Renal cortical epithelial cell (primary cell): ENCODE measurements at places on chromosomes 6 and 20. TPM values are rescaled to one million over a fixed set of nuclear protein-coding genes. Genes with fewer than 3 reads are reported as not detected.

GRCh38 chr20:36932476-36933426, 18.8 kb downstream of the SAMHD1 start:
- DNase-seq = no peak

- peak; percentile 56 for DNase-seq
Measured at GRCh38 chr20:36144336-36144735, 10.2 kb upstream of the EPB41L1 start.

- no peak for DNase-seq
Measured at GRCh38 chr6:132952031-132952867, 137.9 kb downstream of the RPS12 start.

GRCh38 chr20:24648919-24649318, 179.5 kb downstream of the SYNDIG1 start:
- peak; percentile 7 for DNase-seq

GRCh38 chr6:22300273-22300998, 3.6 kb upstream of the PRL start:
- peak; percentile 10 for DNase-seq

DNA sequence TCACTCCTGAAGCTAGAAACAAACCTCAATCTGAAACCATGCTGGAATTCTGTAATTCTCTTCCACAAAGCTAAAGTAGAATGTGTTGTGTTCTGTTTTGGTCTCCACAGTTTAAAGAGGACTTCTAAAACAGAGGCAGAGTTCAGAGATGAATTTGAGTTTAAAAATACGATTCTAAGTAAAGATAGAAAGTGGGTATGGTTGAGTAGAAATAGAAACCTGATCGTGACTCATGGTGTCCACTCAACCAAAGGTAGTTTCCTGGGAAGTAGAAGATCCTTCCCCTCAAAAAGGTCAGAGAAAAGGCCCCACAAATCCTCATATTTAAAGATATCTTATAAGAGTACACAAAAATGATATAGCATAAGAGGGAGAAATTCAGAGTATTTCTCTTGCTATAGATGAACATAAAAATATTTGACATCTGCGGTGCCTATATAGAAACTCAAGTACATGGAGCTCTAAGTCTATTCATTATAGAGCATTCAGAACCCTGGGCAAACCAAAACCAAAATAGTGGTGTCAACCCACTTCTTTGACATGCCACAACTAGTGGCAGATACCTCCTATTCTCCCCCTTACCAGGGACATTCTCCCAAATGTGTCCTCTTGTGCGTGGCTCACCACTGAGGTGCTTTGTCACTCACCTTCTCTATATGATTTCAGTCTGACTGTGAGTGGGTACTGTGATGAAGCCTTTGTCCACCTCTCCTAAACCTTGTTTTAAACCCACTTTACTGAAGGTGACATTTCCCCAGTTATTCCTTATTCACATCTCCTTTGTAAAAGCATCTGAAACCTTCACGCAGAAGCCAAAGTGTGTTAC, 84.5 kb downstream of the PLCB1 start:
- DNase-seq = no peak

DNA sequence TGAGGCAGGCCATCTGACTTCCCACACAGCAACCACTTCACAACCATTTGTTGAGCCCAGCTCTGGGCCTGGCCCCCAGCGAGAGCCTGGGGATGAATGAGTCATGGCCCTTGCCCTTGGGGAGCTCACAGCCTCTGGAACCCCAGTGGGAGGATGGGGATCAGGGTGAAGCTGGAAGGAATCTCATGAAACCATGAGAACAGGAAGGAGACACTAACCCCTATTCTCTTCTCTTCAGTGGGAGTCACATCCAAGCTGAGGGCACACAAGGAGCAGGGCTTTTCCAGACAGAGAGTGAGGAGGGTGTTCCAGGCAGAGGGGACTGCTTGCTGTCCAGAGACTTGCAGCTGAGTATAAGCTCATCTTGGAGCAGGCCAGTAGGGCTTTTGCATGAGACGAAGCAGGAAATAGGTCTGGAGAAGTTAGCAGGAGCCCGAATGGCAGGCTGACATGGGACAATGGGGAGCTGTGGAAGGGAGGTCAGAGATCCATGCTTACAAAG, 7.5 kb downstream of the FOXS1 start:
- peak; percentile 42 for DNase-seq

- no peak for DNase-seq
Measured at GRCh38 chr6:33610779-33611732, 10.1 kb upstream of the ITPR3 start.

GRCh38 chr6:2891768-2892170, 11.3 kb downstream of the SERPINB9 start:
- no peak for DNase-seq

DNA sequence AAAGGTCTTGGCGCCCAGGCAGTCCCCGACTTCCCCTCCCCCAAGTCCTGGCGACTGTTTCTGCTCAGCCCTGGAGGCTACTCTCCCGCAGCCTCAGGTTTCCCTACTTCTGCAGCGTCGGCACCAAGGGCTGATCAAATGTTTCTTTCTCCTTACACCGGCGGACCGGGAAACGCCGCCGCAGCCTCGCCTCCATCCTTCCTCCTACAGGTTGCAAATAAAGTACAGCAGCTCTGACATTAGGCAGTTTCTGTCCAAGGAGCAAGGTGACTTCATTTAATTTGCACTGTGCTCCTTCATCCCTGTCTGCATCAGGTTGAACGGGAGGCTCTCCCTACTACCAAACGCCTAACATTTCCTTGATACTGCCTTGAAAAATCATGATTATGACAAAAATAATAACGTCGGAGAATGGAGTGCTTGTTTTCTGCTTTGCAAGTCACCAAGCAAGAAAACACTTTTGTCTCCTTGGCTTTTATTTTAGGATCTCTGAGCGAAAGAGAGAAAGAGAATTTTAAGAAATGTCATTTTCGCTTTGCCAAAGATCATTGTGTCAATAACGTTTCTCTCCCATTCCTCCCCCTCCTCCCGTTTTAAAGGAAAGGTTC, 1.0 kb downstream of the CLIC5 start:
- no peak for DNase-seq

Gene REM1
- total RNA-seq = not detected in 2 replicates

DNA sequence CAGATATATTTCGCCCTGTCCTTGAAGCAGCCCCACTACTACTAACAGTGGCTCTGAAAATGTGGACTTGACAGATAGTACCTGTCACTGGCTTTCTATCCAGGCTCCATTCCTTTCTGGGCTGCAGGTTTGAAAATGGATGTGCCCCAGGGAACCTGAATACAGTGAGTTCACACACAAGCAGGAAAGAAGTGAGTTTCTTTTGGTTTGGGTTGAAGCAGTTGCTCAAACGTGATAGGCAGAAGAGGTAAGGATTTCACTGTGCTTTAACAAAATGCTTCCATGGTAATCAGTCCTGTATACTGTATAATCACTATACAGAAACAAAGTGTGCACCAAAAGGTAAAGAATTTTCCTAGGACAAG, 382.9 kb downstream of the PRKN start:
- no peak for DNase-seq

Gene MEI4
- total RNA-seq = 0.17 and 1.2 TPM in 2 replicates

Gene ALDH8A1
- total RNA-seq = 2.8 and 3.6 TPM in 2 replicates

Gene TBX18
- total RNA-seq = 2.3 and 2.4 TPM in 2 replicates

DNA sequence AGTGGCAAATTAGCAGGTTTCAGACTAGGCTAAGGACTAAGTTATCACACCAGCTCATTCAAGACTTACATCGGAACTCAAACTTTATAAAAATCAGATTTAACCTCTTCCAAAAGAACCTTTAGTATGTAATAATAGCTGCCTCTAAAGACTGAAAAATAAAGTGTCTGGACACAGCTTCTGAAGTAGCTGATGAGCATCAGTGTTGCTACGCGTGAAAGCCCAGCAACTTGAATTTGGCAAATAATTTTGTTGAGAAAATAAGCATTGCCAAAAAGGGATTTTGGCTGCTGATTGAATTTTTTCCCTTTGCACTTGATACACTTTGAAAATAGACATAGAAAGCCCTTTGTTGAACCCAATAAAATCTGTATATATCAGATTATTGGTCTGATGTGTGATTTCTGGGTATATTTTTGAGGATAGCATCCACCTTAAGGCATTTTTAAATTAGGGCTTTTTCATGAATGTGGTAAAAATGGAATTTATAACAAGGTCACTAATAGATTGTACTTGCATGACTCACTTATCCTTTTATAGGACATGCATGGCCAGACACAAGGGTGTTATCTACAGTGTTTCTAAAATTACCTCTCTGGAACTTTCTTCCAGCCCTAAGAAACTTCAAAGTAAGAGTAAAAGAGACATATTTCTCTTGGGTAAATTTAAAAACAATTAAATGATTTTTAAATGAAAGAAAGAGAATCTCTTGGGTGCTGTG, 350.4 kb downstream of the TENT5A start:
- no peak for DNase-seq

Gene PHACTR1
- total RNA-seq = 1.9 and 3.9 TPM in 2 replicates

- no peak for DNase-seq
Measured at GRCh38 chr6:151900256-151900655, 92.8 kb downstream of the ESR1 start.

GRCh38 chr6:170041526-170041925, 249.4 kb downstream of the DLL1 start:
- DNase-seq = no peak

- DNase-seq = no peak
Measured at GRCh38 chr6:129472239-129472638, 237.7 kb downstream of the ARHGAP18 start.

Gene CTCFL
- total RNA-seq = not detected in 2 replicates

Gene SOX18
- total RNA-seq = 0.05 and 0.17 TPM in 2 replicates

- DNase-seq = no peak
Measured at GRCh38 chr6:166297606-166298005, 10.6 kb downstream of the PRR18 start.

GRCh38 chr6:167470836-167471547, 146.1 kb downstream of the TTLL2 start:
- DNase-seq = no peak

Gene PTP4A1
- 106 and 174 TPM in 2 replicates for total RNA-seq

Gene PTPRK
- total RNA-seq = 104 and 124 TPM in 2 replicates

Gene GMDS
- total RNA-seq = 24.0 and 32.9 TPM in 2 replicates

GRCh38 chr20:57385940-57386339, 5.3 kb upstream of the RBM38 start:
- DNase-seq = no peak

DNA sequence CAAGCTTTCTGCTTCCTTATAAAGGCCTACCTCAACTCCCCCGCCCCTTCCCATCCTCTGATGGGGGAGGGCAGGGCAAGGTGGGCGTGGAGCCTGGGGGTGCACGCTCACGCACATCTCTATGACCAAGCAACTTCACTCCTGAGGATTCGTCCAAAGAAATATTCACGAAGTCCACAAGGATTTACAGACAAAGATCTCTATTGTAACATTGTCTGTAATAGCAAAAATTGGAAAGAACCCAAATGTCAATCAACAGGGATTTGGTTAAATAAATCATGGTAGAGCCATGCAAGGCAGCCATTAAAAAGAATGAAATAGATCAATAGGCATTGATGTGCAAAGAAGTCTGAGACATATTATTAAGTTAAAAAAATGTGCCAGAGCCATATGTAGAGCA, 130.4 kb upstream of the AFDN start:
- no peak for DNase-seq

- peak; percentile 40 for DNase-seq
Measured at GRCh38 chr6:429515-430121, 38.1 kb downstream of the IRF4 start.

- no peak for DNase-seq
Measured at GRCh38 chr20:57713505-57713903, 3.7 kb upstream of the PMEPA1 start.

DNA sequence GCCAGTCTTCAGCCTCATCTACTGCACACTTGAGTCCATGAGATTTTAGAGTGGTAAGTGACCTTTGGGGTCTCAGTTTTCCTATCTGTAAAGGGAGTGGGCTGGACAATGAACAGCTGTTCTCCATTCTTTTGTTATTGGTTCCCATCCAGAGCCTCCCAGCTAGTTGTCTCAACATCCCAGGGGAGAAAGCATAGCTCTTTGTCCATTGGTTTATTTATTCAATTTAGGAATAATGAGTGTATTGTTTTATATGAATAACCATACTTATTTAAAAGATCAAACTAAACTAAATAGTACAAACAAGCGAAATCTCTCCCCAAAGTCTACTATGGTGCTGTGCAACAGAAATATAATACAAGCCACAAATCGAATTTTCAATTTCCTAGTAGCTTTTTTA, 13.7 kb downstream of the PIGT start:
- DNase-seq = no peak

GRCh38 chr6:128098000-128098581, 197.2 kb upstream of the THEMIS start:
- DNase-seq = no peak
